Fibroblast of skin of right biceps (primary cell): ENCODE measurements at places on chromosomes 16 and 17.

DNA sequence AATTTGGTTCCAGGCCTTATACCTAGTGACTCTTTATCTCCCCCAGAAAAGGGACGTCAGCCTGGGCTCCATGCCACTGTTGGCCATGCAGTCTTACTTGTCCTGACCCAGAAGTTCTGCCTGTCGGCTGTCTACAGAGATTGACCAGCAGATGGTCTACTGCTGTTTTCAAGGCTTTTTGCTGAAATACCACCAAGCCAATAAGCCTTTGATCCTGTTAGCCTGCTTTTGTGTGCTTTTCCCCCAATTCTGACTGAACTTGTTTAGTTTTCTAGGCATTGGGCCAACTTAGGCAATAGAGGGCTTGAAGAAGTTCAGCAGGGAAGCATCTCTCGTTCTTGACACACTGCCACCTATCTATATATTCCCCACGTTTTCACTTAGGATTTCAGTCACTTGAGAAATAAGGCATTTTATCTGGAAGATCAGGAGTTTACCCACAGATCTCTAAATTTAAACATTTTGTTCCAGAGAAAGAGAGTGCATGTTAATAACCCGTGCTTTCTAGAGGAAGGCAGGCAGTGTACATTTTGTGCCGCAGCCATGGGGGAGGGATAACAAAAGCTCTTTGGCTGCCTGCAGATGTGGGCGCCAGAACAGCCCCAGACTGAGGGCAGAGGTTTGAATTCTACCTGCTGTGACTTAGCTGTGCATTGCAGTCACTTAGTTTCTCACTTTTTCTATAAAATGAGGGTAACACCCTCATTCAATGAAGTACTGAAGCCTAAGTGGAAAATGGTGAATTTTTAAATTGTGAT lies 12.3 kb upstream of the CARMIL2 start:
- peak; percentile 28 for DNase-seq

- no peak for DNase-seq
Measured at GRCh38 chr16:89200850-89201411, 594 bp upstream of the SLC22A31 start.

GRCh38 chr16:66294507-66294906 lies 72.0 kb upstream of the CDH5 start:
- DNase-seq, result no peak

DNA sequence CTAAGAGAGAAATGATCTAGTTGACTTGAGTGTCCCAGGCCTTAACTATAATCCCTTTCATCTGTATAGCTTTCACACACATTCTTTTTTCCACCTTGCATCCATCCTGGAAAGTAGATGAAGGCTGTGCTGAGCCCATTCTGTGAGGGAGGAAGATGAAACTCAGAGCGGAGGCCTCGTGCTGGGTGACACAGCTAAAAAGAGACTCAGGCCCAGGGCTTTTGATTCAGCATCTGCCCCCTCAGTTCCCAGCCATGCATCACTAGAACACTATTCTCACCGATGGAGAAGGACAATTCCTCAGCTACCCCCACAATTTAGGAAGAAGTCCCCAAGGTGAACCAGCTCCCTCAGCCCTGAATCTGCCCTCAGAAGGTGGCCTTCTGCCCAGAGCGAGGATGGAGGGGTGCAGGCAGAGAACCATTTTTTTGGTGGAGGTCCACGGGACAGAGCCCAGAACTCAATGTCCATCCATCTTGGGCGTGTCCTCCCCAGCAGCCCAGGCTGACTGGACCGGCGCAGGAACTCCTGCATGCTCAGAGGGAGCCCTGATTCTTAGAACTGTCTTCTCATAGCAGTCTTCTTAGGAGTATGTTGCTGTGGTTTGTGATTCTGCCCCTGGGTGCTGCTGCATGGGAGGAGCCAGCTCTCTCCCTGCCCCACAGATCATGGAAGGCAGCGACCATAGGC lies 5.8 kb upstream of the MYCBPAP start:
- DNase-seq, result no peak

DNA sequence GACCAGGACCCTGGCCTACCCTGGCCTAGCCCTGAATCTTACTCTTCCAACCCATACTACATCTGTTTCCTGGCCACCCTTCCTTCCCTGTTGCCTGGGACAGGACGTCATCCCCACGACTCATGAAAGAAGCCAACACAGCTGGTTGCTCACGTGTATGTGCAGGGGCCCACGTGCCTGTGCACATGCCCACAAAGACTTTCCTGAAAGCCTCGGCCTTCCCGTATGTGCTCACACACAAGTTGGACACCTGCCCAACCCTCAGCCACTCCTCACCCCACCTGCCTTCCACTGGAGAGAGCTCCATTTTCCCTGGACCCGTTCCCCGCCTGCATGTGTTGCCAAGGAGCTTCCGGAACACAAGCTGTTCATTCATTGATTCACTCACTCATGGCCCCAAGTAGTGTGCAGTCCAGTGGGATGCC lies 7.0 kb downstream of the PLXDC1 start:
- DNase-seq, result peak; percentile 87

GRCh38 chr16:5468488-5468887 lies 370.9 kb upstream of the EEF2KMT start:
- no peak for DNase-seq

- DNase-seq, result peak; percentile 81
Measured at GRCh38 chr17:36849871-36850348, 87.4 kb upstream of the LHX1 start.

- no peak for DNase-seq
Measured at GRCh38 chr17:77965352-77965751, 6.8 kb downstream of the TNRC6C start.

GRCh38 chr16:89646270-89646669 lies 11.2 kb downstream of the CHMP1A start:
- no peak for DNase-seq

DNA sequence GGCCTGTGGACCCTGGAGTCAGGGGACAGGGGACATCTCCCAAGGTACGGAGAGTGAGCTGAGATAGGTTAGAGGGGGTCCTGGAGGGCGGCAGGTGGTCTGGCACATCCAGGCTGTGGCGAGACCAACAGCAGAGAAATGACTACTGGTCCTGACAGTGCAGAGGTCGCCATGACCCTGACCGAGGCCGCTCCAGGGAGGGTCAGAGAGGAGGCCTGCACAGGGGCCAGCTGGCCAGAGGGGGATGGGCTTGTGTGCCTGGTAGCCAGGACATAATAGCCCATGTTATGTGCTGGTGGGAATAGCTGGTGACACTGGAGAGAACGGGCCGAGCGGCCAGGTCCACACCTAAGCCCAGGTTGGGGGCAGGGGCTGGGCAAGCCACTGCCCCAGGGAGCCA lies 40.6 kb upstream of the ZC3H18 start:
- no peak for DNase-seq

- DNase-seq, result no peak
Measured at GRCh38 chr16:35414563-35414962, 1955.2 kb downstream of the TP53TG3F start.

- no peak for DNase-seq
Measured at GRCh38 chr17:41864498-41864835, 756 bp downstream of the KLHL11 start.

DNA sequence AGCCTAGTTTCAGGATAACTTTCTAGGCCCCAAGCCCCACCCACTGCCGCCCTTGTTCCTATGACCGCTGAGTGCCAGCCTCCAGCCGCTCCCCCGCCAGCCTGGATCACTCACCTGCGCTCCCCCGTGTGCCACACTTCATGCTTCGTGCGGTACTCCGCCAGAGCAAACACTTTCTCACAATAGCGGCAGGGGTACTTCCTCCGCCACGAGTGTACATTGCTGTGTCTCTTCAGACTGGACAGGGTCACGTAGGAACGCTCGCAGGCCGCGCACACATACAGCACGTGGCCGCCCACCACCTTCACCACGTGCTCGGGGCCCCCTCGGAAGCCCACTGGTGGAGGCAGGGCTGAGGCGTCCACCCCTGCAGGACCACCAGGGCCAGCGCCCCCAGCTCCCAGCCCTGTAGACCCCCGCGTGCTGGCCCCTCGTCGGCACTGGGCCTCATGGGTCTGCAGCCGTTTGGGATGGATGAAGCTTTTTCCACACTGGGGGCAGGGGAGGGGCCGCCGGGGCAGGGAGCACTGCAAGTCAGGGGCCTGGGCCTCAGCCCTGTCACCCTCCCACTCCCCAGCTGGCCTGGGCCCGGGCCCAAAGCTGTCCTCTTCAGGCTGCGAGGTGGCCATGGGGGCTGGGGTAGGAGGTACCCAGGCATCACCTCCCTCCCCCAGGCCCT lies 13.7 kb downstream of the ZBTB4 start:
- DNase-seq, result no peak

GRCh38 chr16:68993456-68993855 lies 112.0 kb upstream of the HAS3 start:
- DNase-seq, result no peak

DNA sequence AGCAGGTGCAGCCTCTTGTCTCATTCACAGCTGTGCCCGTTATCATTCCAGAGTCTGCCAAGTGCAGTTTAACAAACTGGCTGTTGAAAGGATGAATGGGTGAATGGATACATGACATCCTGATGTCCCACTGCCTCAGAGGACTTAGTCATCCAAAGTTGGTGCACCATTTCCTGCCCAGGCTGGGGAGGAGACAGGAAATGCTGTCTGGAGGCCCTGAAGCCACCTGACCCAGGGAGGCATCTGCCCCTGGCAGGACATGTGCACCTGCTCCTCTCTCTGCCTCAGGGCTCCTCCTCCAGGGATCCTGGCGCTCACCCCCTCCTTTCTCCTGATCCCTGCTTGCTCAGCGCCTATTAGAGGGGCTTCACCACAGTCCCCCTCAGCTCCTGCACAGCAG lies 1.8 kb upstream of the CD300C start:
- no peak for DNase-seq

DNA sequence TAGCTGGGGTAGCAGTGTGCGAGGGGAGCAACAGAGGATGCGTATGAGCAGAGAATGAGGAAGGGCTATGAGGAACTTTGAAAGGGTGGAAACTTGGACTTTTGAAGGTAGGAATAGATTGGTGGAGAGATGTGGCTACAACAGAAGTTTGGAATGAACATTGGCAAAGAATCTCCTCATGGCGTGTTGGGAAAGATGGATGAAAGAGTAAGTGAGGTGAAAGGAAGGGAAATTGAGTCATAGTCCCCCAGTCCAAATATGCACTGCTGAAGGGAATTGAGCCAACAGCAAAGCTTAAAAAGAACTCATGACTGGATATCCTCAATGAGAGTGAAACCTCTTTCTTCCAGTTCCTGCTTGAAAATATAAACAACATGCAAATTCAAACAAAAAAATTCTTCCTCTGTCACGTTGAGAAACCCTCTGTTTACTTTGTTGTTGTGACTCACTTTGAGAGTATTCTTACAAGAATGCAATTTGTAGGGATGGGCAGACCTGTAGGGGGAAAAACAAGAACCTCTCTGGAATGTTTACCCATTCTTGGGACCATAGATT lies 313.2 kb upstream of the KCNJ16 start:
- peak; percentile 91 for DNase-seq

- no peak for DNase-seq
Measured at GRCh38 chr17:58388302-58389190, 28.8 kb downstream of the RNF43 start.

DNA sequence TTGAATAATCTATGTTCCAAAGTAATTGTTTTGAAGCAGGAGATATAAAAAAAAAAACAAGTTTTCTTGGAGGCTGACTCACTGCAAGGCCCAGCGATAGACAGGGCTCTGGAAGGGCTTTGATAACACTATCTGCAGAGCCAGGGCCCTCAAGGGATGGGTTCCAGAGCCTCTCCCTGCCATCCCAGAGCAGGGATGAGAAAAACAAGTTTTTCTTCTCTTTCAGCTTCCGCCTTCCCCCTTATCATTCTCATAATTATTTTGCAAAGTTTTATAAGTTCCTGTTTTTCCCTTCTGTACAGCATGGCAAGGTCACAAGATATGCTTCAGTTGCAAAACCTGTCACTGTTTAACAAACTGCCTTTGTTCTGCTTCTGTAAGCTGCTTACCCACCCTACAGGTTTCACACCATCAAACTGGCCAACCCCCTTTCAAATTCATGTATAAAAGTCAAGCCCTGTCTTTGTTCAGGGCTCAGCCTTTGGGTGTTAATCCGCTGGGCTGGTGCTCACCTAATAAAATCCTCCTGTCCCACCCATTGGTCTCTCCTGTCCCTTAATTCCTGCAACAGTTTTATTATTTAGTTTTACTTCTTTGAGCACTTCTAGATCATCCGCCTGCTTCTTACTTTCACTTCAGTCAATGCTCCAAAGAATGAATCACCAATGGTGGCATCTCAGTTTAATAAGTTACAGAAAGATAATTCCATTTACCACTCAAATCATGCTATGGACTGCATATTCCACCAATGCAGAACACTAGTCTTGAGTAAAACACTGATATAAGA lies 5.6 kb upstream of the THUMPD1 start:
- no peak for DNase-seq
